H54 (cell line): ENCODE measurements at places on chromosomes 16 and 17.

GRCh38 chr17:50055055-50055425, 870 bp upstream of the ITGA3 start:
- no peak for DNase-seq

DNA sequence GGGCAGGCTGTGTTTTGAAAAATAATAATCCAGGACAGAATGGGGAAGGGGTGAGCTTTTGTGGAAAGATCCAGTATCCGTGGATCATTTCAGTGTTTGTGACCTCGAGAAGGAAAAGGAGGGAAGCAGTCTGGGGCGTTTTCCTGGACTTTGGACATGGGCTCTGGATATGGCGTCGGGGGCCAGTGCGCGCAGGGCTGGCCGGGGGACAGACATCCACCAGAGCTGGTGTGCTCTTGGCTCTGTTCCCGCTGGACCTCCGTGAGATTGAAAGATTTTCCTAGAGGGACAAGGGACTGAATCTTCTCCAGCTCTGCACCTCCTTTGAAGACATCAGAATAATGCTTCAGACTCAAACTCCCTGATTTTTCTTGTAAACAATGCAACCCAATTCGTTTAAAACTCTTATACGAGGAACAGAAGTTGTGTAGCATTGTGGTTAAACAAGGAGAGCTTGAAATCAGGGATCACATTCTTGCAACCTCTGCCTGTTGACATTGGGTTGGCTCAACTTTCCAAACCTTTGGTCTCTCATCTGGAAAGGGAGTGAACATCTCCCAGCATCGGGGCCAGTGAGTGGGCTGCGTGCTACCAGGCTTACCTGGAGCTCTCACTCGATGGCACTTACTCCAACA, 75.9 kb downstream of the C16orf95 start:
- no peak for DNase-seq

- no peak for DNase-seq
These were observed 45.2 kb upstream of the SLC5A11 start for GRCh38 chr16:24800586-24800985.

DNA sequence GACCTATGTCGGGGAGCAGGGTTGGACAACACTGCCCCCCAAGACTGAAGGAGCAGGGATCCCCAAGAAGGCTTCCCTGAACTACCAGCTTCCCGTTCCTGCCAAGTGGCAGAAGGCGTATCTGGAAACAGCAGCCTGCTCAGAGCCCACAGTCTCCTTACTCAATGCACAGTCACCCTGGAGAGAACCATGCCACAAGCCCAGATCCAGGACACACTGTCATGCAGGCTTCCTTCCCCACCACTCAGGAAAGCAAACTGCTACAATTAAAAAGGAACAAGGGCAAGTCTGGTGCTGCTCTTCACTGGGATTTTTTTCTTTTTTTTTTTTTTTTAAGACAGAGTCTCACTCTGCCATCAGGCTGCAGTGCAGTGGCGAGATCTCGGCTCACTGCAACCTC, 8.2 kb downstream of the WDR45B start:
- DNase-seq: no peak

DNA sequence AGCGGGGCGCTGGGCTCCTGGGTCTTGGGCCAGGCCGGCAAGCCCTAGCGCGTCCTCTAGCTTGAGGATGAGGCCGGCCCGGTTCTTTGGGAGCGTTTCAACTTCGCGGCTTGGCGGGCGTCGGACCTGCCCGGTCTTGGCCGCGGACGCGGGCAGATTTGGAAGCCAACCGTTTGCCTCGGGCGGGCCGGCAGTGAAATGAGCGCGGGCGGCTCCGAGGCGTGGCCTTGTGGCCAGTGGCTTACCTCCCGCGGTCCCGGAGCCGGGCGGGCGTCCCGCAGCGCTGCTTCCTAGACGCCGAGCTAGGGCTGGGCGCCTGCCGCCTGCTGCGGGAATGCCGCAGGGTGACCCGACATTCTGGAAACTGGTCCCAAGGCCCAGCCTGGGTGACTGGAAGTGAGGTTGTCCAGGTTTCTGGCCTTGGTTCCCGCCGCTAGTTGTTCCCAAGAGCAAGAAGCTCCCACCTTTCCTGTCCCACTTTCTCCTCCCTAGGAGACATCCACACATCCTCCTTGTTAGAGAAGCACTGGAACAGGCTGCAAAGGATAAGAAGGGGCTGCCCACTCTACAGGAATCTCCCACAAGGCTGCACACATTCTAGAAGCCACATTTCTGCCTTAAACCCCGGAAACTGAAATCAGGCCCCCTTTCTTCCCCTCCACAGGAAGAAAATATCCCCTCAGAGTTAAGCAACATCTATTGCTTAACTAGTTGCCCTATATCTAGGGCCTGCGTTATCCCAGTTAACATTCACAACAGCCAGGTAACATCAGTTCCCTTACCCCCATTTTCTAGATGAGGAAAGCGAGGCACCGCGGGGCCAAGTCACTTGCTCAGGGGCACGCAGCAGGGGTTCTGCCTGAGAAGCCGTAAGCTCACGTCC, 4.5 kb upstream of the CBX8 start:
- DNase-seq: peak; percentile 79

DNA sequence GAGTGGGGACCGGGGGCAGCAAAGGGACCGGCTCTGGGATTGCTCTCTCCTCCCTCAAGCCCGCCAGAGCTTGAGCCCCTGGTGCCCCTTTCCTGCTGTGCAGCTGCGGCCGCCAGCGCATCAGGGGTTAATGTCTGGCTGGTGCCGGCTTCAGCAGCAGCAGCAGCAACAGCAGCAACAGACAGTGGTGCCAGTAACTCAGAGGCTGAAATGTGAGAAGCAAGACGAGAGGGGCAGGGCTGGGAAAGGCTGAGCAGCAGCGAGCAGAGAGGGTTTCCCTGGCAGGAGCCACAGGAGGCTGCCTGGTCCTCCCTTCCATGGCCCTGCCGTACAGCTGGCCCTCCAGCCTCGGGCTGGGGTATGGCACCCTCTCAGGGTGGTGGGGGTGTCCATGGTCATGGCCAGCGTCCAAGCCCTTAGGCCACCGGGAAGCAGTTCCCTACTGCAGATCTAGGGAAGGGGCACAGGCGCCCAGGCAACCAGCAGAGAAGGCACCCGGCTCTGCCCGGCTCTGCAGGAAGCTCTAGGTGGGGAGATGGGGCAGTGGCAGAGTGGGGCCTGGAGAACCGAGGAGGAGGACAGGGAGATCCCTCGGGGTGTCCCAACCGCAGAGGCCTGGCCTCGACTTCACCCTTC, 21.1 kb upstream of the TFAP4 start:
- no peak for DNase-seq

DNA sequence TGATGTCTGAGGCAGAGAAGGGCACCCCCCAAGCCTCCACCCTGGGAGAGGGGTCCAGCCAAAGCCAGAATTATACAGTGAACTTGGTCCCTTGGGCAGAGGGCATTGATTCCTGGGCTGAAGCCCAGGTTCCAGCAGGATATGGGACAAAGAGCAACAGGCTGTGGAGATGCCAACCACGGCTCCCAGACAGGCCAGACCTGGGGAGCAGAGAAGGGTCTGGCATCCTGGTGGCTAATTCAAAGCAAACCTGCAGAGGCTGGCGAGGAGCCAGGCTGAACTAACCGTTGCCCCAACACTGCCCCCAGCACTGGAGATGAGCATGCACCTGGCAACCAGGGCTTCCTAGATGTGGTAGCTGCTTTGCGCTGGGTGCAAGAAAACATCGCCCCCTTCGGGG, 3.0 kb downstream of the CES3 start:
- no peak for DNase-seq

DNA sequence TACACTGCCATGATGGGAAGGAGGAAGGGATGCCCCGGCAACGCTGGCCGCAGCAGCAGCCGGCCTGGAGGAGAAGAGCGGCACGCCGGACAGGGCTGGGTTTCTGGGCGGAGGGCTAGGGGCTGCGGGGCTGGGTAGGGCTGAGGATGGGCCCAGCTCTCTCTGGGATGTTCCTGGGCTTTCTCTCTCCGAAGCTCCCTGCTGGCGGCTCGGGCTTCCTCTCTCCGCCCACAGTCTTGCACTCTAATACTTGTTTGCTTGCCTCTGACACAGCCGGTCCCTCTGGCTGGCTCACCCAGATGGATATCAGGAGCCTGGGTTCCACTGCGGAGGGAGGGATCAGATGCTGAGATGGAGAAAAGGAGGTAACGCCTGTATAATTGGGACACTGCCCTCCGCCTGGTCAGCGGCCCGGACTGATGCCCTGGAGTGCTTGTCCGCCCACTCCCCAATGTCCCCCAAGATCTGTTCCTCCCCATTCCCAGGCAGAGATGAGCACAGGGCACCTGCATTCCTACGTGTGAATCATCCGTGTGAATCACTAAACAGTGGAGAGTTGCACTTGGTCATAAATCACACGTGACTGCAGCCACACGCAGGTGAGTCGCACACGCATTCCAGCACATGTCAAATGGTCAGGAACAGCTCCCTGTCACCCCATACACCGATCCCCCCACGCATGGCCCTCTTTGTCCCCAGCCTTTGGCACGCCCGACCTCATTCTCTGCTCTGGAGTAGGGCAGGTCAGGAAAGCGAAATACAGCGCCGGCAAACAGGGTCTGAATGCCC, at the start of gene ALOXE3:
TSS of gene ALOXE3 (minus strand) at position 535 of the 789 bp plus-strand sequence. CDS start at position 11, 524 bp downstream.
- no peak for DNase-seq

- DNase-seq: no peak
These were observed 15.5 kb downstream of the CES1 start for GRCh38 chr16:55817236-55817912.

DNA sequence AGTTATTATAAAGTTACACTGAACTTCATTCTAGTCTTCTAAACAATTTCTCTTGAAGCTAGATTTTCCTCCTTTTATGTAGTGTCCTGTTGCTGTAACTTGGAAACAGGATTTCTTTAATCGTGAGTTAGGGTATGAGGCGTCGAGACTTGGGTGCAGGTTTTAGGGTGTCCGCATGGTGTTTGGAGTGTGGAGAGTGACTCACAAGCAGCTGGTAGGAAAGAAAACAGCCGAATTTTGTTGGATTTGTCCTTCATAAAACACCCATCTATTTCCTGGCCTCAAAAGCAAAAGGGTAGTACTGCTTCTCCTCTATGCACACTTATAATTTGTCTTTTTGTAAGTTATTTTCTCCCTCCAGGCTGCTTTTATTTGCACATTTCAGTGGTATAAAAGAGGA, 1.6 kb downstream of the RPTOR start:
- DNase-seq: no peak

DNA sequence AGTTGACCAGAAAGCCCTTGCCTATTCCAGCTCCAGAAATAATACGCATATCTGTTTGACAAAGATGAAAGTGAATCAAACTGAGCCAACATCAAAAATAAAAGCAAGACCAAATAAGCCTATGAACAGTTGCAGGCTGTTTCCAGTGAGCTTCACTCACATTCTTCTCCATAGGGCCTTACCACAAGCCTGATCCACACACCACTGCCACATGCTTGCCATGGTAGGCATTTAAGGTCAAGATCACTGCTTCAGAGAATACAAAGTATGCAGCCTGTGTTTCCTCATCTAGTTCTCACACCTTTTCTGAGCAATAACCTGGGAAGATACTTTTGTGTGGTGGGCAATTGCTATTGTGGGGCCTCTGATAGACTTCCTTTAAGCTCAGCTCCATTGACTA, 1060.2 kb downstream of the CDH11 start:
- DNase-seq: no peak

DNA sequence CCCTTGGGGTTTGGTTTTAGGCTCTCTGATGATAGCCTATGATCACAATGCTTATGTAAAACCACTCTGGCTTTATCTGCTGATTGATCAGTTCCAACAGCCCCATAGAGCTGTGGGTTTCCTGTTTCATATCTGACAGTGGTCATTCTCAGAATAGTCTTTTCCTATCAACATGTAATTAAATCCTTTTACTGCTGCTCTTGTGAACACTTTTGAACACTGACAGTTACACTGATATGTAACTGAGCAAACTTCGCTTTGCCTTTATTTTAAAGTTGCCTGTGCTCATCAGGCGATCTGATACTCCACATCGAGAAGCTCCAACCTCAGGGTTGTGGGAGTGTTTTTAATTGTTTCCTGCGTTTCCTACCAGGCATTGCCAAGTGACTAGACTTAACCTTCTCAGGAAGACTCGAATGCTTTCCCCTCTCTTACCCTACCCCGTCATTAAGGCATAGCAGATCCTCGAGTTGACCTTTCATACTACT, 17.3 kb upstream of the CLEC18B start:
- DNase-seq: no peak

DNA sequence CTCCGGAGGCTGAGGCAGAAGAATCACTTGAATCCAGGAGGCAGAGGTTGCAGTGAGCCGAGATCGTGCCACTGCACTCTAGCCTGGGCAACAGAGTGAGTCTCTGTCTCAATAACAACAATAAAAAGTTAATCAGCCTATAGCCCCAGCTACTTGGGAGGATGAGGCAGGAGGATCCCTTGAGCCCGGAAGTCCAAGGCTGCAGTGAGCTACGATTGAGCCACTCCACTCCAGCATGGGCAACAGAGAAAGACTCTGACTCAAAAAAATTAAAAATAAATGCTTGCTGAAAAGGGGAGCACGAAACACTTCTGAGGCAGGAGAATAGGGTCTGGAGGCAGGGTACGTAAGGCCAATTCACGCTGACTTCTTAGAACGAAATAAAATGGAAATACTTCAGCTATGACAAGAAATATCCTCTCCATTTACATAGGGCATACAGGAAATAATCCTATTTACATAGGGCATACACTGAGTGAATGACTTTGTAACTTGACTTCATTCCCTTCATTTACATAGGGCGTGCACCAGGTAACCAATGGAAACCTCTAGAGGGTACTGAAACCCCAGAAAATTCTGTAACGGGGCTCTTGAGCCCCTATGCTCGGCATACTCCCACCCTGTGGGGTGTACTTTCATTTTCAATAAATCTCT, 3.2 kb upstream of the PRPSAP1 start:
- DNase-seq: no peak

- no peak for DNase-seq
These were observed 31.0 kb downstream of the CPNE2 start for GRCh38 chr16:57123216-57123973.

DNA sequence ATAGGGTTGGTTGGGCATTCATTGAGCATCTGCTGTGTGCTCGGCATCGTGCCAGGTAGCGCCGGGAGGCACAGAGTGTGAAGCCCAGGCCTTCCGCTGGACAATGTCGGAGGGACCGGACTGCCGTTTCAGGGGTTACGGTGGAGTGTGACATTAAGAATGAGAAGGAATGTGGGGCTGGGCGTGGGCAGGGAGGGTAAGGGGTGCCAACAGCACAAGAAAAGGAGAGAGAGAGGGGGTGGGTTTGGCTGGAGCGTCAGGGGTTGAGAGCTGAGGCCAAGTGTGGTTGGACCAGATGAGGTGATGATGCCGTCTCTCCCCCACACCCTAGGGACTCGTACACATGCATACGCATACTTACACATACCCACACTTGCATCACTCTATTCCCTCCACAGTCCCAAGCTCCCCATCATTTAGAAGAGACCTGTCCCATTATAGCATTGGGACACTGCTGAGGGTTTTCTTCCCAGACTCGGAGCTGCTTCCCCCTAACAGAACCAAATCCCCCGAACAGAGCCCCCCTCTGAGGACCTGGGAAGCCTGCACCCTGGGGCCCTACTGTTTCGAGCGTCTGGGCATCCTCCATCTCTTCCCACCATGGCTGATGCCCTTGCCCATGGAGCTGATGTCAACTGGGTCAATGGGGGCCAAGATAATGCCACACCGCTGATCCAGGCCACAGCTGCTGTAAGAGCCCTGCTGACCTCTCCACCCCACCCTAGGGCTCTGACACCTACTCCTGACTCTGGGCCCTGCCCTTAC, 3.3 kb upstream of the KCTD11 start:
- DNase-seq: no peak
